NCI-H1417 treated with DMSO at 0.1 percent for 48 hours (cell line): ENCODE measurements at places on chromosomes 3 and 15.
A peak's percentile ranks its signal among the peaks of the same experiment; 100 is the strongest.

- DNase-seq: no peak
These were observed 58.1 kb downstream of the SLTM start for GRCh38 chr15:58875343-58875742.

- no peak for DNase-seq
These were observed 62.1 kb upstream of the ABHD2 start for GRCh38 chr15:89026167-89026566.

GRCh38 chr3:26592451-26592850 is 30.1 kb upstream of the LRRC3B start:
- DNase-seq: no peak

GRCh38 chr3:150345021-150345538 is 63.0 kb upstream of the TSC22D2 start:
- DNase-seq: no peak

GRCh38 chr3:128276577-128277183 is 123.4 kb downstream of the EEFSEC start:
- no peak for DNase-seq

DNA sequence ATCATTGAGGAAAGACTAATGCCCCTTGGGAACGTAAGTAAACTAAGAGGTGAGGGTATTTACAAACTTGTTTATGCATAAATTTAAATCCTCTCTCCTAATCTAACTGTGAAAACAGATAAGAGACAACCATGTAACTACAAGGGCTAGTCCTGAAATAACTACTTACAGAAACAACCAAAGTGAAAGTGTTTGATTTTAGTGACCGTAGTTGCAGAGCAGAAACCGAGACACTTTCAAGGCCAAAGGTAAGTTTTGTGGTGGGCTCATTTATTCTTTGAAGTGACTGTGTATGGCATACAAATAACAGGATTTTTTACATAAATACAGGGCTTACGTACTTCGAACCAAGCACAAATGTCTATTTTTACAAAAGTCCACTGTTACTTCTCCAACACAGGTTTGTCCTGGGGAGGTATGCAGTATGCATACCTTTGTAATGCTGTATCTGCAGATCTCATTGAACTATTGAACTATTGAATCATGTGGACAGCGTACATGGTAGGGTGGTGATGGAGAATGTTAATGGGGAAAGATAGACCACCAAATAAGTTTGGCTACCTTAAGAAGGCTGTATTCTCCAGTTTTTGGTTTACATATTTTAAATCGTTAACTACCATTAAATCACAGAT is 99.6 kb upstream of the RBMS3 start:
- DNase-seq: no peak

DNA sequence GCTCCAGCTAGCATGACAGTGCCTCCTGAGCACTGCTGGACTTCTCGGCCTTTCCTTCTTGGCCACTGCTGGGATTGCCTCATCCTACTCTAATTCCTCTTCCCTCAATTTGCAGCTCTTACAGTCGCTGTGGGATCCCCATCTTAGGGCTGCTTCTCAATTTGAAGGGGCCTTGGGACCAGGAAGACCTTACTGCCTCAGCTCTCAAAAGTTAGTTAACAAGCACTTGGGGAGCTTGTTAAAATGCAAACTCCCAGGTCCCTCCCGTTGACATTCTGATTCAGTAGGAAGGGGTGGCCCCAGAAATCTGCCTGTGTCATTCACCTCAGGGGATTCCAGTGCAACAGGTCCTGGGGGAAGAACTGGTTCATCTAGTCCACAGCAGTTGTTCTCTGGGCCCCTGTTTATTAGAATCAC is 14.8 kb downstream of the BDH1 start:
- no peak for DNase-seq

- DNase-seq: no peak
These were observed 523.0 kb downstream of the NTRK3 start for GRCh38 chr15:87733541-87733941.

DNA sequence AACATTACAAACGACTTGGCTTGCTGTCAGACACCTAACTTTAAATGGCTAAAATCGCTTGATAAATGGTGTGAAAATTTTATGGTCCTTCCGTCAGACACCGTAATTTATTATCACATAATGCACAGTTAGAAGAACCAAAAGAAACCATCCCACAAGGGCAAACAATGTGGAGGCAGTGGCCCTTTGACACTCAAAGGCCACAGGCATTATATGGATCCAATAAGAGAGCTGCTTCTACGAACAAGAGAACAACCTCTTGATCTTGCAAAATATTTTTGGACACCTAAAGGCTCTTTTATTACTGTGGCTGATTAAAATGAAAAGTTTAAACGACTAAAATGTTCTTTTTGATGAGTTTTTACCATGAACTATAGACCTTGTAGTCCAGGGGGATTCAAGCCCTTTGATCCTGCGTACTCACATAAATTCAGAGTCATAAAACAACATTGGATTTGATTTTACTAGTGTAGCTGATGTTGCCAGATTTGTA is 202.8 kb downstream of the FMN1 start:
- DNase-seq: no peak

GRCh38 chr15:93052090-93052879 is 36.7 kb downstream of the RGMA start:
- DNase-seq: no peak

DNA sequence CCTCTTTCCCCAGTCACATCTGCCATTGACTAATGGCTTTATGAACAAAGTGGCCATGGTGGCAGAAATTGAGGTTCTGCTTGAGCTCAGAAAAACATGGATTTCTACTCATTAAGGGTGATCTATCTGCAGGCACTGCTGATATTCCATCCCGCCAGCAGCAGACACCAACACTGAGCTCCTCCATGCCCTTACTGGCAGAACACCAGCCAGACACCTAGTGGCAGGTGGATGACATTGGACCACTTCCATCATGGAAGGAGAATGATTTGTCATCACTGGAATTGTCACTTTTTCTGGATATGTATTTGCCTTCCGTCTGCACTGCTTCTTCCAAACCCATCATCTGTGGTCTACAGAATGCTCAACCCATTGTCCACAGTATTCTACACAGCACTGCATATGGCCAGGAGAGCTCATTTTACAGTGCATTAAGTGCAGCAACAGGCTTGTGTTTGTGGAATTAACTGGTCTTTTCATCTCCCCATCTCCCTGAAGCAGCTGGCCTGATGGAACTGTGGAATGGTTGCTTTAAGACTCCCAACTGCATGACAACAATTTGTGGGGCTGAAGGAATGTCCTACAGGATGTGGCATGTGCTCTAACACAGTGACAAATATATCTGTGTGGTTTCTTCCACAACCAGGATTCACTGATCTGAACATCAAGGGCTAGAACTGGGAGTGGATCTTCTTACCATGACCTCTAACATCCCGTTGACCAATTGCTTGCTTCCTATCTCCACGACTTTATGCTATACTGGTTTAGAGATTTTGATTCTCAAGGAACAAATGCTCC is 103.4 kb downstream of the WNT7A start:
- DNase-seq: no peak

GRCh38 chr15:51229907-51230330 is 108.5 kb downstream of the CYP19A1 start:
- DNase-seq: no peak

DNA sequence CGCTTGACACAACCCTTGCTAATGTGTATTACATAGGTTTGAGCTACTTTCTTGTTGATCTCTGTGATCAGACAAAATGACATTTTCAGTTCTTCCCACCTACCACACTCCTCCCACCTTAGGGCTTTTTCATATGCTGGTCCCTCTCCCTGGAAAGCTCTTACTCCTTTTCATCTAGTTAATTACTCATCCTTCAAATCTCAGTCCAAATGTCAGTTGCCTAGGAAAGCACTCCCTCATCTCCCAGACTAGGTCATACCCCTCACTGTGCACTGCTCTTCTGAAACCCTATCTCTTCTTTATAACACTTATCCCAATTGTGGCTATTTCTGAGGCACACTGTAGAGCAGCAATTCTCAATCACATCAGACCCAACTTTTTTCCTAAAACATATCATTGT is 7.3 kb downstream of the ZNF106 start:
- DNase-seq: no peak

- no peak for DNase-seq
These were observed 13.4 kb downstream of the SPICE1 start for GRCh38 chr3:113501597-113501996.

GRCh38 chr15:68032672-68033071 is 21.4 kb upstream of the PIAS1 start:
- no peak for DNase-seq

GRCh38 chr3:54960701-54961100 is 32.8 kb upstream of the LRTM1 start:
- DNase-seq: no peak

DNA sequence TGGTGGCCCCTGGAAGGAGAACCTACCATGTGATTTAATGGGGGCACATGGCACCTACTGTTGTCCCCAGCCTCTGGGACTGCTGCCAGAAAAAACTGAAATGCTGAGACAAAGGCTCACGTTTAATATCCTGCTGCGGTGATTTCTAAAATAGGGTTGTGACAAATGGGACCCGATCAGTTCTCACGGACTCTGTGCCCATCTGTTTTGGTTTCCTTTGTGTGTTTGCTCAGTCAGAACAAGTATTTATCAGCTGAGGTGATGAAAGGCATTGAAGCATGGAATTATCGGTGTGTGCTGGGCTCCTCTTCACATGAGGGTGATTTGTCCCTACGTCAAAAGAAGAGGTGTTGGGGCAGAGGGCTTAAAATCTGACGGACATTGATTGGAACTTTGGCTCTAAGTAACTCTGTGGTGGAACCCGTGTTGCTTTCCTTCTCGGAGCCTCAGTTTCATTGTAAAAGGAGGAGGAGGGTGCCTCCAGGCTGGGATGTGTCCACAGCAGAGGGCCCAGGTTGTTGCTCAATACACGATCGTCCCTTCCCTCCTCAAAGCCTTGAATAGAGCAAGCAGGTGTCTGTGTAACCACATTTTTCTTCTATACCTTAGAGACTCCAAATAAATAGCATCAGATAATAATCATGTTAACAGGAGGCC is 283.3 kb upstream of the RGMA start:
- no peak for DNase-seq

DNA sequence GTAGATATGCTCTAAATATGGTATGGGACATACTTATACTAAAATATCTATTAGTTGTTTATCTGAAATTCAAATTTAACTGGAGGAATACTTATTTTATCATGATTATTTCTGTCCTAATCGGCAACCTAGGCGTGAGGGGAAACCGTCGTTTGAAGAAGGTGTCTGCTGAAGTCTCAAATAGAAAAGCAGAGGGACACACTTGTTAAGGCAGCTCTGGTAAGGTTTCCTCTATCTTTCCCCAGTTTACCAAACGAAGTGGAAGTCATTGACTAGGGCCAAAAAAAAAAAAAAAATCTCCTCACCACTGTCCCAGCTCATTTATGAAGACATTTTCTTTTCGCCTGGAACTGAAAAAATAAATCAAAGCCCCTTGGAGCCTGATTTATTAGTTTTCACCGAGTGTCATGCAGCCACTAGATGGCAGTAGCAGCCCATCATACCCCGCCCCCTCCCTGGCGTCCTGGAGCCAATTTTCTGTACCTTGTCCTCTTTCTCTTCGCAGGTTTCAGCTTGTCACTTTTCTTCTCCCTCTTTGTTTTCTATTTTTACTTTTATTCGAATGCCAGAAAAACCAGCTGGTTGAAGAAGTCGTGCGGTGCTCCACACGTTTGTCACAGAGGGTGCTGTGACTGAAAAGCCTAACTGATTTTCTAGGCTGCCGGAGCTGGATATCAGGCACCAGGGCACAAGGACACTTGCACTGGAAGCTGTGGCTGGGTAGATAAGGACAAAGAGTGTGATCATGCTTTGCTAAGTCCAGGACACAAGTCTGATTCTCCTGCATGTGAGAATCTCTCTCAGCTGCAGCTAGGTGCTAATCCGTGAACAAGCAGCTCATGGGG is 238.7 kb downstream of the ZPLD1 start:
- DNase-seq: peak; percentile 22

- DNase-seq: no peak
These were observed 87.9 kb upstream of the LINGO1 start for GRCh38 chr15:77720655-77721054.

- DNase-seq: no peak
These were observed 381.3 kb downstream of the TIGIT start for GRCh38 chr3:114675104-114675503.

DNA sequence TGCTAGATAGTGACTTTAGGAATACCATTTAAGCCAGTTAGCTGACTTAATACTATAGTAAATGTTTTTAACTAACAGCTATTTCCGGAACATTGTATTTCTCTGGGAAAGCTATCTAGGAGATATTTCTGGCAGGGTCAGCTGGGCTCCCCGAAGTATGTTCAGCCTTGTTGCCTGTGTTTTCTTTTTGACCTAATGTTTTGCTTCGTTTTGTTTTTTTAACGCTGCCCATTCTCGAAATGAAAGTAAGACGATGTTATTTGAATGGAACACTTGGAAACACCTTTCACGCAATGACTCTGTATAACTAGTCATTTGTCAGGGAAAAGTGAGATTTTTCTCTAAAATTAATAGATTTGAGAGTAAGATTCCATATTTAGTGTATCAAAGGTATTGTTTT is 702.9 kb upstream of the NAALADL2 start:
- no peak for DNase-seq

DNA sequence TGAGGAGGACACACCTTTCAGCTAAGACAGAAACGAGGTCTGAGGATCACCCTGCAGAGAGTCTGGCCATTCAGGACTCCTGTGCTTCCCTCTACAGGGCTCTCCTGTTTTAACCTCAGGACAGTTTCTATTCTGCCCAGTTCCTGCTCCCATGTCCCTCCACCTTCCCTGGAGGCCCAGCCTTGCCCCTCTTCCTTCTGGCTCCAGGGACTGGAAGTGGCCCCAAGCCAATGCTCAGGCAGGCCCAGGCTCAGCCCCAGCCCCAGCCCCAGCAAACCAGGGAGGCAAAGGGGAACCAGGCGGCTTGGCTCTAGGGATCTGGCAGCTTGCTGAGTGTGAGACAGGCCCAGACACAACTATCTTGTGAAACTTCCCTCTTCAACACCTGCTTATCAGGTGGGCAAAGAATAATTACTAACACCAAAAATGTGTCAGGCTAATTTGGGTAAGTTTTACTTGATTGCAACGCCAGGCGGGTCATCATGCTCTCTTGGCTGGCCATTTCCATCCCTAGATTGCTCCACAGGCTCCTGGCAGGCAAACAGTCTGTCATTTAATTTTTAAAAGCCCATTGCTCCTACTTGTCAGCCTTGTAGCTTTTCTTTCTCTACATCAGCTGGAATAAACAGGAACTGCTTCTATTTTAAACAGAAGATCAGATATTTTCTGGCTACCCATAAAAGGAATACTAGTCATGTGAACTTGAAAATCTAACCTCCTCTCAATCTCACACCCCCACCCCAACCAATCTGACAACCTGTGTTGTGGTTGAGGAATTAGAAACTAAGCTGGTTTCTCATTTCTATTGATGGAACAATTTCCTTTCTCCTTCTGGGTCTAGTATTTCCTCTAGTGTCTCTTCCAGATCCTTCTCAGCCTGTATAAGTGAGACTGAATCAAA is 33.5 kb downstream of the UPK1B start:
- DNase-seq: no peak
